Activated T-helper 9 cell treated with anti-CD3 and anti-CD28 coated beads, Interleukin-2, amount 50 U/mL, for 16 hours (primary cell): ENCODE measurements at places on chromosomes 7 and 10.

GRCh38 chr7:65448816-65449504 lies 75.3 kb downstream of the ZNF92 start:
- DNase-seq = no peak

GRCh38 chr7:41637049-41637448 lies 65.8 kb downstream of the INHBA start:
- no peak for DNase-seq

DNA sequence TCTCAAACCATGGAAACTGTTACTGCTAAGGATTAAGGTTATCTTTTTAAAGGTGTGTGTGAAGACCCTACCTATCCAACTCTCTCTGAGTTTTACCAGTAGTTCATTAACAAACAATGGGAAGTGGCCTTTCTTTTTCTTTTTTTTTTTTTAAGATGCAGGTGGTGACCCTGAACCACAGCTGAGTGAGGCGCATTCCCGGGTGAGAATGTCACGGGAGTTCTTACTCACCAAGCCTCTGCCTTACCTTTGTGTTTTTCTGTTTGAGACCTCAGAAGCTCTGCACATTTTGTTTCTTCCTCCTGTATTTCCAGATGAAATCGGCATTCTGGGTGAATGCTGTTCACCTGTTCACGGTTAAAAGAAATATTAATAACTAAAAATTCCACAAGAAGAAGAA lies 2.5 kb downstream of the VIPR2 start:
- DNase-seq = no peak

- no peak for DNase-seq
Observed at GRCh38 chr7:32217341-32218153, 147.3 kb upstream of the PDE1C start.
